ENCODE measurements at places on chromosomes 6 and 20.

- no peak for DNase-seq
Observed at GRCh38 chr6:5522147-5522546, 260.8 kb downstream of the FARS2 start.

- no peak for DNase-seq
Observed at GRCh38 chr6:106724848-106725247, 95.5 kb downstream of the QRSL1 start.

DNA sequence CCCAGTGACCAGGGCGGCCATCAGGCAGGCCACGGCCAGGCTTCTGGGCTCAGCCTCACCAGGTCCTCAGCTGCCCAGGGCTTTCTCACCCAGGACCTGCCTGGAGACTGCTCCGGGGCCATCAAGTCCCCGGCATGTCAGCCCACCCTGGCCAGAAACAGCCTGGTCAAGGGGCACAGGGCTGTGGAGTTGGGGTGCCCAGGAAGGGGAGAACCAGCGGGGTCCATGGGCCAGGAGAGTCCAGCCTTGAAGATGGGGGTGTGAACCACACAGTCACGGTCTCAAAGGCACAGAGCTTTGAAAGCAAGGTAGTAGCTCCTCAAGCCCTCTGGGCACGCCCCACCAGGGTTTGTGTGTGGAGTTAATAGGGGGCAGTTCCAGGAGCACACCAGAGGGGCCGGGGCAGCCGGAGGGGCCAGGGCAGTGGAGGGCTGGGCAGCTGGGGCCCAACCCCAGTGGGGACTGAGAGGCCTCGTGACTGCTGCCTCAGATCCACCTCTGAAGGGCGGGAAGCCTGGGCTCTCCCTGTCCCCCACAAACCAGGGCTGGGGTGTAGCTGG lies 48.0 kb upstream of the BHLHE23 start:
- DNase-seq, result no peak

GRCh38 chr6:38639498-38640215 lies at the start of gene BTBD9:
Gene BTBD9, minus strand, starts transcription at chr6:38639929.
- peak; percentile 61 for DNase-seq

GRCh38 chr20:2688041-2688591 lies 4.5 kb upstream of the EBF4 start:
- peak; percentile 53 for DNase-seq

DNA sequence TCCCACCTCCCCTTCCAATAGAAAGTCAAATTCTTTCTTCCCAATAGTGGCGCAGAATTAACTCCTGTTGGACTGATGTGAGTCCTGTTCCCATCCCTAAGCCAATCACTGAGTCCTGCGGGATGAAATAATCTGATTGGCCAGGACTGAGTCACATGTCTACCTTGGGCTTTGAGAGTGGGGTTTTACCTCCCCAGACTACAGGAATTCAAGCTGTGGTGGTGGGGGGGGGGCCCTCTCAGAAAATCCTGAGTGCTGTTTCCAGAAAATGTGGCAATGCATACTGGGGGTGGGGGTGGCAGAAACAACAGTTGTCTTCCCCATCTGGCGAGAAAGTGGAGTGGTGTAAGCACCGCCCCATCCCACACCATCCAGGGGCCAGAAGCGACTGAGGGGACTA lies 65.7 kb downstream of the CTCFL start:
- DNase-seq, result no peak

DNA sequence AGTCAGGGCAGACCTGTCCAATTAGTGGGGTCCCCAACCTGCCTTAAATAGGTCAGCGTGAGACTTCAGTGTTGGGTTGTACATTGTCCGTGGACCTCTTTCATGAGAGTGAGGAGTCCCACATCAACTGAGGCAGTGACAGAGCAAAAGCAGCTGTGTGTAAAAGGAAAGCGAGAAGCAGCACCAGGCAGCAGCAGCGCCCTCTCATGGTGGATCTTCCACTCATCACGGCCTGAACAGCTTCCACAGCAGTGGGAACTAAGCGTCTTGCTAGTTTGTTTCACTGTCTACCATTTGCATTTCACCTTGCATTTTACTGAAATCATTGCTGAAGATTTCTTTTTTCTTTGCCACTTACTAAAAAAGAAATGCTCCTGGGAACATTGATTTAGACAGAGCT lies 333.8 kb downstream of the PKHD1 start:
- no peak for DNase-seq

- no peak for DNase-seq
Observed at GRCh38 chr6:57017069-57017468, 29.4 kb upstream of the KIAA1586 start.

- DNase-seq, result no peak
Observed at GRCh38 chr6:38387461-38387860, 252.3 kb downstream of the BTBD9 start.

DNA sequence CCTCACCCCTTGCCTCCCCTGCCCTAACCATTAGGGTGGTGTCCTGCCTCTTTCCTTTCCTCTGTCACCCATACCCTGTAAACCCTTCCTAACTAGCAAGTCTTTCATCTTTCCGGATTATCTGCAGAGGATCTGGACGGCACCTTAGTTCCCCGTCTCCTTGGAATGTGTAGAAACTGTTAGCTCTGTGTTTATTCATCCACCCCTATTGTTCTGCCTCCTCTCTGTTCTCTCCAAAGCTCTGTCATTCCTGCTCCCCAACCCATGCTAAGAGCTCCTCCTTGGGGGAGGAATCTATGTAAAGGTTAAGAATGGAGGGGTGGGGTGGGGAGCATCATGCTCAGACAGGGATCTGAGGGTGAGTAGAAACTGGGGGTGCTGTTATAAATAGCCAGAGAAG lies 39.4 kb upstream of the KCNK5 start:
- no peak for DNase-seq

- no peak for DNase-seq
Observed at GRCh38 chr20:32484225-32484957, 100.7 kb downstream of the NOL4L start.

DNA sequence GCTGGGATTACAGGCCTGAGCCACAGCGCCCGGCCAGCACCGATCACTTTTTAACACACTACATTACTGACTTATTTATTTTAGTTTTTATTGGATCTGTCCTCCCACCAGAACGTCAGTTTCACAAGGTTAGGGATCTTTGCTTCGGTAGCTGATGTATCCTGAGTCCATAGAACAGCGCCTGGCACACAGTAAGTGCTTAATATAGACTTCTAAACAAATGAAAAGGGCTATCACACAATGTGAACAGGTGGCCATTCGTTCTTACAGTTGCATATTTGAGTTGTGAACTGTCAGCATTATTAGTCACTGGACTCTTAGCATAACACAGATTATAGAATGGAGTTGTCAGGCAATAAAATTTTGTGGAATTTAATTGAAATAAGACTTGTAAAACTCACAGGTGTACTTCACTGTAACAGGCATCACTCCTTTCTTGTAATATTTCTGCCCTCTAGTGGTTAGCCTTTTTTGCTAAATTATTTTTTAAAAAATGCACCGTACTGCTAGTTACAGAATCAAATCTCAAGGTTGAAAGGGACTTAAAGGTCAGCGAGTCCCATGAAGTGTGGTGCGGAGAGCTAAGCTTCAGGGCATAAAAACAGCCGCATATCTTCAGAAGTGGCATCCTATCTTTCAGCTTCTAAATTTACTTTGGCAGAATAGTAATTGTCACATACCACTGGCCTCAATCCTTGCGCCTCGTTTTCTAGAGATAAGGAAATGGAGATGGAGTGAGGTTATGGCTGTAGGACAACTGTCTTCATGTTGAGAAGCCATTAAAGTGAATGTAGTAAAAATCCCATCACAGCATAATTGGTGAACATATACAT lies 3.4 kb upstream of the TBC1D7 start:
- no peak for DNase-seq

- no peak for DNase-seq
Observed at GRCh38 chr6:84065693-84066290, 32.2 kb downstream of the MRAP2 start.

GRCh38 chr20:42155586-42155985 lies 537.4 kb upstream of the CHD6 start:
- no peak for DNase-seq

DNA sequence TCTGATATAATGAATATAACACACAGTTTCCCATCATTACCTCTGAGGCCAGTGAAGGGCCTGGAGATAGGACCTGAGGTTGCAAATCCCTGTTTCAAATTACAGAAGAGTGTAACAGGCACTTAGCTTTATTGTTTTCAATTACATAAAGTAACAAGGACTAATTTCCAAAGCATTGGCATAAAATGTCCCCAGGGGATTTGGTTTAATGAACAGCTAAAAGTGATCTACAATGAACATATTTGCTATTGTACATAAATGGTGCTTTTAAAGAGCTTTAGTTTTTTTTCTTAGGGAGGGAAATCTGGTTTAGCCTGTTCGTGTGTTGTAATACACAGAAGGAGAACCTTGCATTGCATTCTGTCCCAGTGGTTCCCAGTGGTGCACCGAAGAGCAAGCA lies 54.4 kb downstream of the HMGN3 start:
- no peak for DNase-seq

- no peak for DNase-seq
Observed at GRCh38 chr20:58219342-58219700, 9.1 kb downstream of the ANKRD60 start.

- DNase-seq, result no peak
Observed at GRCh38 chr6:138107752-138108592, 753 bp upstream of the PERP start.

GRCh38 chr20:38751360-38751976 lies 3.2 kb downstream of the ACTR5 start:
- DNase-seq, result no peak

Measured in activated CD8-positive, alpha-beta memory T cell treated with anti-CD3 and anti-CD28 coated beads for 48 hours (primary cell).